Breast epithelium (tissue), 4 donors: ENCODE measurements at places on chromosomes 1 and 21. TPM values are rescaled to one million over a fixed set of nuclear protein-coding genes. Genes with fewer than 3 reads are reported as not detected.

CDC42BPA gene
- 39.8 TPM for total RNA-seq

KRTAP7-1 gene
- not detected for total RNA-seq

CTSS gene
- total RNA-seq: 36.1 TPM

DNA sequence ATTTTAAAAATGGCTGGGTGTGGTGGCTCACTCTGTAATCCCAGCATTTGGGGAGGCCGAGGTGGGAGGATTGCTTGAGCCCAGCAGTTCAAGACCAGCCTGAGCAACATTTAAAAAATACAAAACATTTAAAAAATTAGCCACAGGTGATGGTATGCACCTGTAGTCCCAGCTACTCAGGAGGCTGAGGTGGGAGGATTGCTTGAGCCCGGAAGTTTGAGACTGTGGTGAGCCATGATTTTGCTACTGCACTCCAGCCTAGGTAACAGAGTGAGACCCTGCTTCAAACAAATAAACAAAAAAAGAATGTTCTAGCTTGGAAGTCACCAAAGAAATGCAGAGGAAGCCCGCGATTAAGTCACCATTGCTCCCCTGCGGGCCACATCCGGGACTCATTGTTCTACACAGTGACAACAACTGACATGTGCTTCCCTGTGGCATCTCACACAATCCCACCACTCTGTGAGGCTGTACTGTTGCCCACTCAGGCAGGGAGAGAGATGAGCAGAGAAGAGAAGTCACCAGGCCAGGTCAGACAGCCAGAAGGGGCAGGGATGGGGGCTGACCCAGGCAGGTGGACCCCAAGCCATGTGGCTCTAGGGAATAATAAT is 18.4 kb upstream of the SPATC1L start:
- peaks cover 10% of the 10 kb centered on the region for H3K36me3 ChIP-seq
- no peaks in the 10 kb centered on the region for H3K27me3 ChIP-seq

- no peaks in the 10 kb centered on the region for H3K4me1 ChIP-seq
- H3K4me3 ChIP-seq: no peak overlapping the region
- no peaks in the 10 kb centered on the region for H3K36me3 ChIP-seq
Measured at GRCh38 chr1:106571109-106571508, 485.4 kb upstream of the PRMT6 start.

- H3K27me3 ChIP-seq: no peaks in the 10 kb centered on the region
- H3K4me1 ChIP-seq: no peaks in the 10 kb centered on the region
- H3K4me3 ChIP-seq: no peak overlapping the region
- no peak for DNase-seq
- no peaks in the 10 kb centered on the region for H3K36me3 ChIP-seq
Measured at GRCh38 chr1:116981521-116982037, 20.0 kb upstream of the CD101 start.

DNA sequence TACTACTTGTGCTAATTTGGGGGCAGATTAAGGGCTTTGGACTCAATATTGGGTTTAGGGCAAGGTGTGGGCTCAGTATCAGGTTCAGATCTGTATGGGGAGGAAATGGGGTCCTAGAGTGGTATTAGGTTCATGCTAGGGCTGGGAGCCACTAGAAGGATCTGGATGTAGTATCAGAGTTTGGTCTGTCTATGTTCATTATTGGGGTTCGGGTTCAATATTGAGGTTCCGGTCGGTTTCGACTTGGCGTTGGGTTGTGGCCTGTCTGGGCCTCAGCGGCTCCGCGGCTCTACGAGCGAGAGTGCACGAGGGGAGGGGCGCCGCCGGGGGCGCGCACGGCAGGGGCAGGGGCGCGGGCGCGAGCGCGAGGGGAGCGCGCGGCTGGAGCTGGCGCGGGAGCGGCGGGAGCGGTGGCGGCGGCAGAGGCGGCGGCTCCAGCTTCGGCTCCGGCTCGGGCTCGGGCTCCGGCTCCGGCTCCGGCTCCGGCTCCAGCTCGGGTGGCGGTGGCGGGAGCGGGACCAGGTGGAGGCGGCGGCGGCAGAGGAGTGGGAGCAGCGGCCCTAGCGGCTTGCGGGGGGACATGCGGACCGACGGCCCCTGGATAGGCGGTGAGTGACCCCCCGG is at the start of gene PTPRF:
Gene PTPRF, plus strand, starts transcription at position 401 of the 624 bp plus-strand sequence. CDS start 14,193 bp downstream, outside the sequence.
- no peaks in the 10 kb centered on the region for H3K36me3 ChIP-seq
- no peak for DNase-seq
- peak within 1 kb of the TSS; percentile 98 for H3K27ac ChIP-seq
- H3K27me3 ChIP-seq: no peaks in the 10 kb centered on the region
- peaks cover 13% of the 10 kb centered on the region for H3K4me1 ChIP-seq

- H3K4me1 ChIP-seq: no peaks in the 10 kb centered on the region
- peak; percentile 37 for DNase-seq
- H3K27me3 ChIP-seq: no peaks in the 10 kb centered on the region
- H3K36me3 ChIP-seq: no peaks in the 10 kb centered on the region
Measured at GRCh38 chr21:34261841-34262468, 101.9 kb upstream of the KCNE2 start.
